ENCODE measurements at places on chromosomes 5 and 9.

DNA sequence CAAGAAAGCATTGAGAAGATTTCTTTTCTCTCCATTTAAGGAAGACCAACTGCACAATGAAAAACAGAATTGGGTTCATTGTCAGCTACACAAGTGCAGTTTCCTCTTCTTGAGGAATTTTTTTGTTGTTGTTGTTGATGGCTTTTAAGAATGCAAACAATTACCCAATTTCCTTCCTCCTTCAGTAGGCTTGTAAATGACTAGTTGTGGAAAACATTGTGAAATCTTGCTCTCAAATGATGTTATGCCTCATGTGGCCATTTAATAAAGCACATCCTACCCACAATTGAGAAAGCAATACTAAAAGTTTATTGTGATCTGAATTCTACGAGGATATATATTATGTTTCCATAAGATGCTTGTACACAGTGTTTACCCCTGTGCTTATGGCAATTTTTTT, 171.6 kb downstream of the FAM174A start:
- no peak for DNase-seq

GRCh38 chr9:87792831-87793288, 66.9 kb downstream of the CTSL start:
- DNase-seq: no peak

GRCh38 chr9:95887926-95888497, 12.5 kb downstream of the ERCC6L2 start:
- DNase-seq: no peak

GRCh38 chr5:17229313-17229712, 11.9 kb downstream of the BASP1 start:
- no peak for DNase-seq

DNA sequence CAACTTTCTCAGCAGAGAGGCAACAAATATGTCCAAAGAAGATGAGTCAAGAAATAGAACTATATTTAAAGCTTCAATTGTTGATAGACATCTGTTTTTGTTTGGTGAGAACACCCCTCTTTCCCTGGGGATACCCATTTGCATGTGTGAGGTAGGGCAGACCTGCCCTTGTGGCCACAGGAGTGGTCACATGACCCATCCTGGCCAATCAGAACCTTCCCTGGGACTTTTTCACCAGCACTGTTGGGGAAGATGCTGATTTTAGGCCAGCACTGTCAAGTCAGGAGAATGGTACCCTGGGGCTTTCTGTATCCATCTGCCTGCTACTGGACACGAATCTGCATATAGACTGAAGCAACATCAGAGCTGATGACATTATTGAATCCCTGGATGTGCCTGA, 211.2 kb downstream of the CDK5RAP2 start:
- DNase-seq: no peak

DNA sequence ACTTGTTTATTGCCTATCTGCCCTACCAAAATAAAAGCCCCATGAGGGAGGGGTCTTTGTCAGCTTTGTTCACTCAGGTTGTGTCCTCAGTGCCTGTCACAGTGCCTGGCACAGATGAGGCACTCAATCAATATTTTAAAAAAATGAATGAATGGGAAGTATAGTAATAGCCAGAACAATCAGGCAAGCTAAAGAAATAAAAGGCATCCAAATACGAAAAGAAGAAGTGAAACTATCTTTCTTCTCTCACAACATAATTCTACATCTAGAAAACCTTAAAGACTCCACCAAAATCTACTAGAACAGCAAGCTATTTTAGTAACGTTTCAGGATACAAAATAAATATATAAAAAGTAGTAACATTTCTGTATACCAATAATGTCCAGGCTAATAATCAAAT, 37.8 kb upstream of the C5orf63 start:
- DNase-seq: no peak

GRCh38 chr5:137837491-137838394, 29.9 kb upstream of the MYOT start:
- DNase-seq: no peak

DNA sequence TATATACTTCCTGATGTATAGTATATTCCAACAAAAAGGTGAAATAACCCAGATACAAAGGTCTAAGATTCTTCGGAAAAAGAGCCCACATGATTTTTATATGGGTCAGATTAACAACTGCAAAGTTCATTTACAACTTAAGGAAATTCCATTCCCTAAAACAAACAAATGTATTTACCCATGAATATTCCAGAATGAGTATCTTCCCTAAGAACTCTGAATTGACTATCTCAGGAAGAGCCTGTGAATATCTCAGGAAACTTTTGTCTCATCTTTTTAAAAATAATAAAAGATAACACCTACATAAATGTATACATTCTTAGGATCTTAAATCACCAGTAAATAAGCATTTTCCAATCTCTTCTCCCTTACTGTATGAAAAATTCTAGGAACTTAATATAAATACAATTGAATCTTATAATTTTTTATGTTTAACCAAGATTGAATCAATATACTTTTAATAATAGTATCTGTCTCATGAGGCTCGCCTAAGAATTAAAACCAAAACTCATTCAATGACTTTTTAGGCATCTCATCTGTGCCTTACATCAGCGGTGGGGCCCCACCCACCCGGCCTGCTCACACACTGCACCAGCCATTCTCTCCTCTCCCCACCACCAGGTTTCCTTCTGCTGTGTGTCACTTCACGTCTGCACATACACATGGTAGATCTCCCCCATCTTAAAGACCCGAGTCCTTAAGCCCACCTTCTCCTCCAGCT, 78.1 kb downstream of the RAPGEF1 start:
- DNase-seq: no peak

DNA sequence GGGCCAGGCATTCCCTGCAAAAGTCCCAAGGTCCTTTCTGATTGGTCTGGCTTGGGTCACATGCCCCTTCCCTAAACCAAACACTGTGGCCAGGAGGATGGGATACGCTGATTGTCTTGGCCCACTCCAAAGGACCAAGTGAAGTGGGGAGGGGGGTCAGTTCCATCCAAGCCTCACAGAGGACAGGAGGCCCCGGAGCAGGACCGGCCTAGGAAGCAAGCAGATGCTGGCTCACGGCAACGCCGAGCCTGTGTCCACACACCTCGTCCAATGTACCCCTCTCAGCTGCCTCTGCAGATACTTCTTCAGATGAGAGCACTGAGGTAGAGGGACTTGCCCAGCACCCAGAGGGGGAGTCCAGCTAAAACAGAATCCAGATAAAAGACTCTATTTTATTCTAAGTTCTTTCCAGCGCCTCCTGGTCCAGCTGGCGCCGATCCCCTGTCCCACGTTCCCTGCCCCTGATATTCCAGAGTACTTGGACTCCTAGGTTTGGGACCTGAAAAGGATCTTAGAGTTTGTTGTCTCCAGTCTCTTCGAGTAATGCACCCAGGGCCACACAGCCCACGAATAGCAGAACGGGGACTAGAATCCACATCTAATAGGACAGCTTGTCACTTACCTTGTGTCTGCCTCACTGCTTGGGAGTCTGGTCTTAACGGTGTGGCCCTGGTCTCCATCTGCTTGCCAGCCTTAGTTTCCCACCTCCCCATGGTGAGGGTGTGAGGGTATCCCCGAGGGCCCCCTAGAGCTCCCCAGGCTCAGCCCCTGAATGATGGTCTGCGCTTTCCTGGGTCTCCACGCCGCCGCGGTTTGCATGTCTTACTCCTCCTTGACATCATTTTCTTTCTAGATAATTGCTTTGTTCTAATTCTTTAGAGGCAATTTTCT, 72.4 kb upstream of the UNC5A start:
- no peak for DNase-seq

DNA sequence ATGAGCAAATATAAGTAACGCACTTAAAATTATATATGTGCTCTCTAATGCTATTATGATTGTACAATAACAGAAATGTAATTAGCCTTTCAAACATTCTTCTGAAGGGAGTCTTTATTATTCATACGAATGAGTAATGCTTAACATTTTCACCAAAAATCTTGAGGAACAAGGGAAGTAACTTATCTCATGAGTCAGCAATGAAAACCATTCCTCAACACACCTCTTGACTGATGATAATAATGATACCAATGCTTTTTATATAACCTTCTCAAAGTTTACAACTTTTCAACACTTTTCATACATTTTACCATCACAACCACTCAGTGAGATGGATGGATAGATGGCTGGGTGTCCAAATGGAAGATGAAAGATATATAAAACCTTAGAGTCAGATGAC, 369.3 kb downstream of the BNC2 start:
- no peak for DNase-seq

GRCh38 chr9:98974994-98975712, 31.4 kb downstream of the COL15A1 start:
- DNase-seq: peak; percentile 61

DNA sequence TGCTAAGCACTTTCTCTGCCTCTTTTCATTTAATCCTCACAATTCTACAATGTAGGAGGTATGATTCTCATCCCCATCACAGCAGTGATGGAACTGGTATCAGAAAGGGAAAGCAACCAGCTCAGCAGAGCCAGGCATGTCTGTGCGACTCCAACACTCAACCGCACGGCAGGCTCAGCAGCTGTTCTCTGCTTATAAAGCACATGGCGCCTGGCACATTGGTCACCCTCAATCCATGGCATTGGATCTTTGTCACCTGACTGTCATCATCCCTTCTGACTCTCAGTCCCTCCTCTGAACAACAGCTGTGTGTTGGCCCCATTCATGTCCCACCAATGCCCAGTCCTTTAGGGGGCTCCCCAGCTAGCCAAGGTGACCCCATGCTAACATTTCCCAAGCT, 45.1 kb upstream of the HAND1 start:
- no peak for DNase-seq

GRCh38 chr5:122144236-122144635, 14.9 kb downstream of the ZNF474 start:
- no peak for DNase-seq

Data from effector CD8-positive, alpha-beta T cell (primary cell).